ENCODE measurements at places on chromosomes 16 and 17.

- DNase-seq, result no peak
Observed at GRCh38 chr17:78132084-78132676, 1.6 kb downstream of the TMC8 start.

- DNase-seq, result no peak
Observed at GRCh38 chr17:14452856-14453255, 152.0 kb downstream of the HS3ST3B1 start.

DNA sequence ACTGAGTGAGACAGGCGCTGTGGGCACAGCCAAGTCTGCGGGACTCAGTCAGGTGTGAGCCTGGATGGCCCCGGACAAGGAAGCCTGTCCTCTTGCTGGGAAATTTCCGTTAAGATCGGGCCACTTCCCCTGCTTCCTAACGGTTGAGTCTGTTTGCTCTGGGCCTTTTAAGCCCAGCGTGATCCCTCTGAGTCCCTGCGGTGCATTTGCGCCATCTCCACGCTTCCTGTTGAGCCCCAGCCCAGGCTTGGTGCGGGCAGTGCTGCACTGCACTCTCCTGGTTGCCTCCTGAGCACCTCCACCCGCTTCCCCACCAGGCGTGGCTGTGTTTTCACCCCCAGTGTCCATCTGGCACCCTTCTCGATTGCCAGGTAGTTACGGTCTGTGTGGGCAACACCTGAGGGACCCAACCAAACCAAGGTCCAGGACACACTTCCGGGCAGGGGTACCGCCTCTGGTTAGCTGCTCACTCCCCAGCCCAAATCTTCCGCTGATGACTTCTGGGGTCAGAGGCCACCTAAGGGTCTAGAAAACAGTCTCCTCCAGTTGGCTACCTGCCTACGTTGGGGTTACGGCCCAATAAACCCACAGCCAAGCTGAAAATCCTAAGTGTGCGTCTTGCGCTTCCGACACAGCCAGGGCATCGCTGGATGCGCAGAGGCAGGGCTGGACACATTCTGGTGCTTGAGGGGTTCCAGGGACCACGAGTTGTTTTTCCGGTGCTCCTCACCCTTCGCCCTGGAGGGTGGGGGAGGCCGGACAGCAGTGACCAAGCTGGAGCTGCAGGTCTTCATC lies 1.4 kb upstream of the SLC25A10 start:
- no peak for DNase-seq

DNA sequence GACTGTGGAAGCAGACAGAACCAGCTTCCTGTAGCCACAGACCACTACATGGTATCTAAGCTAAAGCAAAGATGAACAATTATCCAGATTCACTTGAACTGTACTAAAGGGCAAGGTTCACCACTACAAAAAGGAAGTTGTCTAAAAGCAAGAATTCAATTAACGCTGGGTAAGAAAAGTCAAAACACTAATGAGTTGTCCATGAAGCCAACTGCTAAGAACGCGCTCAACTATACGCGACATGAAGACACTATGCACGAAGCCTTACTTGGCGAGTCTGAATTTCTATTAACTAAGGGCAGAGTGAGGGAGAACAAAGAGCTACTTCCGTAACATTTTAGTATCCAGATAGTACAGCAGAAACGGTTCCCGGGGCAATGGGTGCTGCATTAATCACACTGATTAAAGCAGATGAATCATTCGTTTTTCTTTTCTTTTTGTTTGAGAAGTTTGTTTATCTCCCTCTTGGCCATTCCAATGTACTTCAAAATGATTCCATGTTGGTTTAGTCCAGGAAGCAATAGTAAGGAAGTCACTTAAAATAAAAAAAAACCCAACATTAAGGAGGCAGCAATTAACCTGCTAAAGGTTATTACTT lies 2.8 kb upstream of the RPS15A start:
- no peak for DNase-seq

- DNase-seq, result no peak
Observed at GRCh38 chr16:21659124-21659523, 4.6 kb upstream of the OTOA start.

DNA sequence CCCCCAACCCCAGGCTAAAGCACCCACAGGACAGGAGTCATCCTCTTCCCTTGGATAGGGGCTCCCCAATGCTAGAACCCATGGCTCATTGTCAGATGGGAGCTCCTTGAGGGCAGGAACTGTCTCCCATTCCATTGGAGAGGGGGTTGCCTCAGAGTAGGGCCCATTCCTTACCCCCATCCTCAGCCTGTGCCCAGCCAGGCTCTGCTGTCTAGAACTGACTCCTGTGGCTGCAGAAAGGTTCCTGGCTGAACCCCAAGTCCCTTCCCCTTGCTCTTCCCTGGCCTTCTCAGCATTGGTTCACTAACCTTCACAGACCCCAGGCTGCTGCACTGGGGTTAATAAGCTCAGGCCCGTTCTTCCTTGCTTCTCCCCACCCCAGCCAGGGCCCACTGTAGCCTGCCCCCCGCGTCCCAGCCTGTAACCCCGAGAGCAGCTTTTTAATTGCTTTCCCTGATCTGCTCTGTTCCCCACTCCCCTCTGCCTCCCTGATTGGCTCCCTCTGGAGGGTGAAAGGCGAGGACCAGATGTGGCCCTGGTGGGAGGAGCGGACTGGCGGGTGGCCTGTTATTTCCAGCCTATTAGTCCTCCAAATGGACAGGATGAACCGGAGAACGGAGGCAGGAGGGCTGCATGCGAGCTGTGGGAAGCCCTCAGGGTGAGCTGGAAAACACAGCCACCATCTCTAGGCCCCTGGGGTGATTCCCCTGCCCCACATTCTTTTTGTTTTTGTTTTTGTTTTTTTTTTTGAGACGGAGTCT lies 6.0 kb upstream of the GFAP start:
- no peak for DNase-seq

- DNase-seq, result no peak
Observed at GRCh38 chr17:5429191-5429887, 9.4 kb downstream of the RPAIN start.

GRCh38 chr17:7825206-7825990 lies 8.6 kb upstream of the KDM6B start:
- DNase-seq, result no peak

DNA sequence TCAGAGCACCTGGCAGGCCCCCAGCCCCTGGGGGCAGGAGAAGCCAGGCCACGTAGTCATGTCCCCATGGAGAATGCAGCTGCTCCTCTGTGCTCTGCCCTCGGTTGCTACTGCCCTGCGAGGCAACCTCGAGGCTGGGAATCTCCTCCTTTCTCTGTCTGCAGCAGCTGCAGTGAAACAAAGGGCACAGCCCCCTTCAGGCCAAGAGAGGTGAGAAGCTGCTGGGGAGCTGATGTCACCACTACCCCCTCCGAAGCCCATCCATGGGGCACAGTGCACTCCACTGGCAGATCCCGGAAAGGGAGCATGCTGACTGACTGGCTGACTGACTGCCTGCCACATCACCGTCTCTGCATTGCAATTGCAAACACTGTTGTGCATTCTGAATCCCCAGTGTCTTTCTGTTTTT lies 103.7 kb downstream of the GRIN2A start:
- no peak for DNase-seq

DNA sequence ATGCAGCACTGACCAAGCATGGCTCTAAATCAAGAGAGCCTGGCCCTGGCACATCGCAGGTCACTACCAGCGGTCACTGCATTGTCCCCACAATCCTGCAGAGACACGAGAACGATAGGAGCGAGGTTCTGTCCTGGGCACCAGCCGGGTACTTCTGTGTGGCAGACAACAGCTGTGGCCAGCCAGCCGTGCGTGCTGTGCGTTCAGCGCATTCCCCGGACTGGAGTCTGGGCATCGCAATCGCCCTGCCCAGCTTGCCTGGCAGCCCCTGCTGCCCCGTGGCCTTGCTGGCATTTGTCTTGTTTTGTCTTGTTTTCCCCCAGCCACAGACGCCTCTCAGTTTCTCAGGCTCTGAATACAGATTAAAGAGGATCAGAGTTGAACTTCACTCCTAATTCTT lies 33.9 kb downstream of the COTL1 start:
- no peak for DNase-seq

- DNase-seq, result no peak
Observed at GRCh38 chr17:21113716-21114115, 13.0 kb upstream of the DHRS7B start.

- DNase-seq, result no peak
Observed at GRCh38 chr17:63587770-63588169, 12.9 kb upstream of the TACO1 start.

GRCh38 chr16:50059111-50059510 lies 6.7 kb upstream of the HEATR3 start:
- no peak for DNase-seq

GRCh38 chr16:89990799-89991198 lies 28.5 kb downstream of the DBNDD1 start:
- no peak for DNase-seq

GRCh38 chr16:66367968-66368891 lies 1.7 kb downstream of the CDH5 start:
- DNase-seq, result no peak

GRCh38 chr16:88535191-88535856 lies 34.9 kb upstream of the ZC3H18 start:
- no peak for DNase-seq

DNA sequence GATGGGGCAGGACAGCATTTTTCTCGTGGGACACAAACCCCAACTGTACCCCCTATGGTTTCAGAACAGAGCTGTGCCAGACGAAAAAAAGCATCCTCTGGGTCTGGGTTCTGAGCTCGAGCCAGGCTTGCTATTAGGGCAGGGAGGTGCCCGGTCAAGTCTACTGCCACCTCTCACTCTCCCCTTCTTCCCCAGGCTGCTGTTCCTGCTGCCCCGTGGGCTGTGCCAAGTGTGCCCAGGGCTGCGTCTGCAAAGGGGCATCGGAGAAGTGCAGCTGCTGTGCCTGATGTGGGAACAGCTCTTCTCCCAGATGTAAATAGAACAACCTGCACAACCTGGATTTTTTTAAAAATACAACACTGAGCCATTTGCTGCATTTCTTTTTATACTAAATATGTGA lies 1.1 kb downstream of the MT1E start:
- no peak for DNase-seq

DNA sequence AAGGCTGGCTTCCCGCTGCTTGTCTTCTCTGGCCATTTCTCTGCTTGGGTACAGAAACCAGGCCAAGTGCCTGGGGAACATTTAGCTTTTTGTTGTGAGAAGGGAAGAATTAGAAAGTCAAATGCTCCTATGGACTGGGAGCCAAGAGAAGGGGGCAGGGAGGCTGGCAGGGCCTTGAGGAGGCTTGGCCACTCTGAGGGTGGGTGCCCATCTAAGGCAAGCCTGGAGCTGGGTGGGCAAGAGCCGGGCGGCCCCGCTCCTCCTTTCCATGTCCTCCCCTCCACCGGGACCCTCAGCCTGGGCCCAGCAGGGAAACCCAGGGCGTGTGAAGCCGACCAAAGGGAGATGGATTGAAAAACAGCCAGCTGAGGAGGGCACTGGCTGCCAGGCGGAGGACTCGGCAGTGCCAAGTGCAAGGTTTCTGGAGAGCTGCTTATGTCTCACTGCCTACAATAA lies 69.4 kb downstream of the NTN1 start:
- DNase-seq, result no peak

DNA sequence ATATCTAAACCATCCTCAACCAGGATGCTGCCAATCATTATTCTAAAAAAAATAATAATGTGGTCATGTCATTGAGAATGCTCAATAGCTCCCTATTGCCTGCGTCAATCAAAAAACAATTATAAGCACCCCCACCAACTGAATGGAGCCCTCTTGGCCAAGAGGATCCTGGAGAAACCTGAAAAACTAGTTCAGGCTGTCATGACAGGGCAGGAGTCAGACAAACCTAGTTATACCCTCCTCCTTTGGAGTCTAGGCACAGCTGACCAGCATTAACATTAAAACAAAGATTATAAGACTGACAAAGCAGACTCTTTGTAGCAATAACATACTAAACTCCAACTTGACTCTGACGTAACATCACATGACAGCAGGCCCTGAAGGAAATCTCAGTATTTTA lies 119.2 kb upstream of the CCL2 start:
- no peak for DNase-seq

DNA sequence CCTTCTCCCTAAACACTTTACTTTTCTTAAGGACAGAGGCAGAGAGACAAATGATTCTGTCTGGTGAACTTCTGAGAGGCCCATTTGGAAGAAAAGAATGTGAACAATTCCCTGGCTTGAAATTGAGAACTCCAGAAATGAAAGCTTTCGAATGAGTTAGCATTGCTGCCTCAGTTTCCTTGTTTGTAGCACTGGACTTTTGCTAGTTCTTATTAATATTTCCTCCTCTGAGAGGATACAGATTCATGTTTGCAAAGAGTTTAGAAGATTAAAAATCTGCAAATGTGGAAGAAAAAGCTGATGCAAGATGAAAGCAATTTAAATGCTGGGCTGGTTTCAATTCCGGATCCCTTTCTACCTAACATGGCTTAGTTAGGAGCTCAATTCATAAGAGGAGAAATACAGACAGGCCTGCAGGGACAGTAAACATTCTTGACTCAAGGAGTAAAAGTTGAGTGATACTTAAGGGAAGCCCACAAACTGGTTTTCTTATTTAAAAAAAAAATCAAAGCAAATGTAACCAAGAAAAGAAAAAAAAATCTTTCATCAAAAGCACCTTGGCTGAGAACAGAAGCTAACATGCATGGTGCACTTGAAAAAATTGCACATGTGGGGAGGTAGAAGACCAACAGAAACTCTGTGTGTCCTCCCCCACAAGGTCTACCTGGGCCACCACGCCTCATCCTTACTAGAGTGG lies 27.1 kb downstream of the HNF1B start:
- no peak for DNase-seq

DNA sequence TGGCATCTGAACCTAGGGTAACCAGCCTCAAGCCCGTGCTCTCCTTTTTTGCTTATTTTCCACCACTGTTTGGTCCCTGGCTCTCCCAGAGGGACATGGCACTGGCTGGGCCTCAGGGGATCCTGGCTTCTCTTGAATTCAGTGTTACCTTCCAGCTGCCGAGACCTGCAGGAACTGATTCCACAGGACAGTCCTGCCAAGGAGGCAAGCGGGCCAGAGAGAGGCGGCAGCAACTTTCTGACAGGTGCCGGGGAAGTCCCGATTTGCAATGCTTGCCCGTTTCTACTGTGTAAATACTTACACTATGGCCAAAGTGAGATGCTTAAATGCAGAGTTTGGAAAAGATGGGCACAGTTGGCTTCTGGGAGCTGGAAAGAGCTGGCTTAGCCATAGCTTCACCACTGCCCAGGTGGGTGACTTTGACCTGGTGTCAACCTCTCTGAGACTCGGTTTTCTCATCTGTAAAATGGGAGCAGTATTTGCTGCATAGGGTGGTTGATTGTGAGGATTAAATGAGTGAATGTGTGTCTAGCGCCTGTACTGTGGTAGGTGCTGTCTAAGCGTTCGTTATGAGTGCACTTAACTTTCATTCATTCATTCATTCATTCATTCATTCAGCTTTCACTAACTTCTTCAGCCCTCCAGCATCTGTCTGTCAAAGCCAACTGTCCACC lies 124.9 kb downstream of the CMIP start:
- DNase-seq, result no peak

GRCh38 chr17:28505986-28506665 lies at the start of gene FOXN1:
Gene FOXN1, plus strand, starts transcription at chr17:28506348. Its CDS starts 17,622 bp downstream, at chr17:28523970.
- no peak for DNase-seq

DNA sequence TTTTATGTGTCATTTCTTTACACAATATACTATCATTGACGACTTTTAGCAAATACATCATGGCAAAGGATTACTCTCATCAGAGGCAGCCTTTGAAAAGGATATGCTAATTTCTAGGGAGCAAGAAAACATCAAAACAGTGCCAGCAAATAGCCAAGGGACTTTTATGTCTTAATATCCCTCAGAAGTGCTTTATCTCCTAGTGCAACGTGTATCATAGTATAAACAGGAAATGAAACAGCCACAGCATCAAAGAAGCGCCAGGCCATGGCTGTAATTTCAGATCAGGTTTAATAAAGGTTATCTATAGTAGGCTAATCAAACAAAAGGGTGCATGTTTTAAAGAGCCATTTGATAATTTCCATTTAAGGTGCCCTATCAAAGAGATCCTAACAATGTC lies 159.9 kb downstream of the AXIN2 start:
- no peak for DNase-seq

Data from NCI-H1436 treated with DMSO at 0.1 percent for 48 hours (cell line).